ENCODE measurements at places on chromosomes 2 and 18.

GRCh38 chr2:38592951-38593350 is 9.8 kb downstream of the HNRNPLL start:
- no peak for DNase-seq

DNA sequence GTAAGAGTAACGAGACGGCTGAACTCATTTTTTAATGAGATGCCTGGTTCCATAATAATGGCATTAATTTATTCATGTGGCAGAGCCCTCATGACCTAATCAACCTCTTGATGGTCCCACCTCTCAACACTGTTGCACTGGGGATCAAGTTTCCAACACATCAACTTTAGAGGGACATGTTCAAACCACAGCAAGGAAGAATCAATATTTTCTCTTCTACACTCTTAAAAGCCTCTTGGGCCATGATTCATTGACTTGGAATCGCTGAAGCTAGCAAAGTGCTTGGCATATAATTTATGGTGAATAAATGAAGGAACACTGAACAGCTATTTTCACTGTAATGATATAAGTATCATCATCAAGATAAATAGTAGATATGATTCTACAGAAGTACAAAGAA is 333.0 kb downstream of the TNS1 start:
- DNase-seq: no peak

GRCh38 chr18:63223837-63224236 is 95.7 kb downstream of the BCL2 start:
- DNase-seq: no peak

DNA sequence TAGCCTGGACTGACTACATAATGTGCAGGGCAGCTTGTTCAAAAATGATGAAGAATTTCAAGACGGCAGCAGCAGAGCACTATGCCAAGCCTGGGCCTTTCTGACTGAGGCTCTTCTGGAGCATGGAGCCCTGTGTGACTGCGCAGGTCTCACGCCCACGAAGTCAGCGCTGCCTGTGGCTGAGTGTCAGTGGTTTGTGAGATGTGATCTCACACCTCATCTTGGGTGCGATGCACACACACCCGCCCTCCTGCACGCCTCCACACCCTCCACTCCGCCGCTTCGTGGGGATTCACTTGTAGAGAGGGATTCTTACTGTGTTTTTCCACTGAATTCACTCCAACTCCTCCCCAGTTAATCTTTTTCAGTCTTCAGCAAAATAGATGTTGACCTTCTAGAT is 103.9 kb downstream of the VIT start:
- DNase-seq: peak; percentile 48

Data from CD4-positive, alpha-beta T cell treated with Interferon gamma for 1 hour (primary cell).